ENCODE measurements at places on chromosomes 2 and 18.

DNA sequence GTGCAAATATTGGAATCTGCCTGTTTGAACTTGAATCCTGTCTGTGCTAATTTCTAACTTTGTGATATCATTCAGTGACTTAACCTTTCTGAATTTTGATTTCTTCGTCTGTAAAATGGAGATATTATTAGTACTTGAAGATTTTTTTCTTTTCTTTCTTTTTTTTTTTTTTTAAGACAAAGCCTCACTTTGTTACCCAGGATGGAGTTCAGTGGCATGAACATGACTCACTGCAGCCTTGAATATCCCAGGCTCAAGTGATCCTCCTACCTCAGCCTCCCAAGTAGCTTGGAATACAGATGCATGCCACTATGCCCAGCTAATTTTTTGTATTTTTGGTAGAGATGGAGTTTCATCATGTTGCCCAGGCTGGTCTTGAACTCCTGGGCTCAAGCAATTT, 28.3 kb downstream of the ACTR3 start:
- no peak for DNase-seq

DNA sequence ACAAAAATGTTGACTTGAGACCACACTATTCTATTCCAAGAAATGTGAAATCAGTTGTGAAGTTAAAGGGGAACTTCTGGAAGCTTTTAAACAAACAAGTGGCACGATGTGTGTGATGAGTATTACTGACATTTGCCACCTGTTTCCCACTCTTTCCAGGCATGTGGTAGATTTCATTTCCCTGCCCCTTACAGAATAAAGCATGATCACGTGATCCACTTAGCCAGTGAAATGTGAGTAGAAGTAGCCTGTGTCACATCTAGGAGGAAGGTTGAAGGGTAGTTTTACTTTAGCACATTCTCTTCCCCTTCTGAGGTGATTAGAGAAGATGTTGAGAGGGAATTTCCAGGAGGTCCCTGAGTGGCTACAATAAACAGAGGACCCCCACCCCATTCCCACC, 3.8 kb downstream of the COL4A4 start:
- no peak for DNase-seq

- DNase-seq: no peak
Measured at GRCh38 chr2:161166538-161167409, 6.5 kb downstream of the TANK start.

DNA sequence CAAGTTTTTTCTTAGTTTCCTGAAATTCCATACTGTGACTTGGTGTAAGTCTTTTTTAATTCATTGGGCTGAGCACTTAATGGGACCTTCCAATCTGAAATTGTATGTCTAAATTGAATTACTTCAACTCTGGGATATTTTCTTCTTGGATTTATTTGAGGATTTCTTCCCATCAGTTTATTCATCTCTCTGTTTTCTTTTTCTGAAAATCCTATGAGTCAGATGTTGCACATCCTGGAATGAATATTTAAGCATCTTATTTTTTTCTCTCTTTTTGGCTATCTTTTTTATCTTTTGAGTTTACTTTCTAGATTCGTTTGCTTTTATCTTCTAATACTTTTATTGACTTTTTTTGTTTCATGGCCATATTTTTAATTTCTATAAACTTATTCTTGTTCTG, 55.4 kb upstream of the ACYP2 start:
- no peak for DNase-seq

GRCh38 chr2:96175951-96176350, 30.7 kb upstream of the DUSP2 start:
- DNase-seq: no peak

- no peak for DNase-seq
Measured at GRCh38 chr2:32877587-32878510, 68.9 kb upstream of the LTBP1 start.

- DNase-seq: no peak
Measured at GRCh38 chr2:10336283-10336682, 33.6 kb downstream of the HPCAL1 start.

GRCh38 chr2:37468170-37468569, 123.7 kb downstream of the QPCT start:
- no peak for DNase-seq

DNA sequence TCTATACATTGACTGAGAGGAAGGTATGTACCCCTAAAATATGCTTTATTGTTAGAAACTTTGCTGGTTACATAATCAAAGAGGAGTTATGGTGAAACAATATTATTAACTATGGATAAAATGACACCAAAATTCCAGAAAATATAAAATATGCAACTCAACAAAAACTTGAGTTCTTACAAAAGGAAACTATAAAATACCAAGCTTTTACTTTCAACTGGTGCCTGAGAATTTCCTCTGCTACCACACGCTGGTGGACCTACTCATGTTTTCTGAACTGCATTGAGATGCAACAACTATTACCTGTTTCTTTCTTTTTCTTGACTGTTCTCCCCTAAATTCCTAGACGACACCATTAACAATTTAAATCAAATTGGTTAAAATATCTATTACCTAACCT, 8.2 kb upstream of the NFE2L2 start:
- no peak for DNase-seq

DNA sequence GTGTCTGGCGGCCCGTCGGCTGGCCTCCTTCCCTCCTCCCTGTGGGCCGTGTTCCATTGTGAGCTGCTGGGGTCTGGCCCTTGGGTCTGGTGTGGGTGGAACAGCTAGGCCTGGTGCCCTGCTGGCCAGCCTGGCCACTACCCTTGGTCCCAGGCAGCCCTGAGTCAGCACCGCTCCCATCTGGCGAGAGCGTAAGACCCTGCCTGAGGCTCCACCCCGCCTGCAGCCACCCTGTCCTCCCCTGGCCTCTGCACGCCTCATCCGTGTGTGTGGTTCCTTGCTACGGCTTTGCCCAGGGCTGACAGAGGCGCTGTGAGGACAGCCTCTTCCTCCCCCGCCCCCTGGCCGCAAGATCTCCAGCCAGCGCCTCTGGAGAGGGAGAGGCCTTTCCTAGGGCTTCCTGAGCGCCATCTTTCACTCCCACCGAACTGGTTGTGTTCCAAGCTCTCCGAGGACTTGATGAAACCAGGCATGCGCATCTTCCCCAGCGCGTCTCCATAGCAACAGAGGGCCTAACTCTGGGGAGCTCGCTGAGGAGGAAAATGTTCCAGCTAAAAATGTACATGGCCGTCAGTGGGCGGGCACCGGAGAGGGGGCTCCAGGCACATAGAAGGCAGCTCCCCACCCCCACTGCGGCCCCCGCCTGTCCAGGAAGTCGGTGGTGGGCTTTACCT, 83.0 kb downstream of the STPG4 start:
- no peak for DNase-seq

GRCh38 chr18:58009166-58009565, 34.9 kb upstream of the NEDD4L start:
- no peak for DNase-seq
